ENCODE measurements at places on chromosomes 16 and 17. TPM values are rescaled to one million over a fixed set of nuclear protein-coding genes. Genes with fewer than 3 reads are reported as not detected.

Gene MLST8
- 33.4 TPM for total RNA-seq

Gene VPS35
- total RNA-seq = 162 TPM

Gene ENPP7
- not detected for total RNA-seq

Gene CACNG1
- total RNA-seq = not detected

Gene TNK1
- total RNA-seq = 0.24 TPM

Gene KCNG4
- total RNA-seq = 3.5 TPM

Gene PRR15L
- total RNA-seq = not detected

Gene ALOX12
- not detected for total RNA-seq
